Naive B cell (primary cell): ENCODE measurements at places on chromosomes 7 and 10. TPM values are rescaled to one million over a fixed set of nuclear protein-coding genes. Genes with fewer than 3 reads are reported as not detected.

The CLRN3 gene
- not detected for polyA plus RNA-seq

The LRRTM3 gene
- polyA plus RNA-seq, result not detected

The CUTC gene
- 79.6 TPM for polyA plus RNA-seq

The SLC13A1 gene
- polyA plus RNA-seq, result not detected

The AKR1C4 gene
- not detected for polyA plus RNA-seq

The CTNNA3 gene
- polyA plus RNA-seq, result not detected

The GRID1 gene
- not detected for polyA plus RNA-seq

The GRIFIN gene
- not detected for polyA plus RNA-seq

The GRM8 gene
- polyA plus RNA-seq, result not detected

The FOXK1 gene
- 1.9 TPM for polyA plus RNA-seq

The OPN1SW gene
- not detected for polyA plus RNA-seq

The KBTBD2 gene
- 112 TPM for polyA plus RNA-seq

The CTTNBP2 gene
- polyA plus RNA-seq, result not detected

- no peaks in the 10 kb centered on the region for H3K36me3 ChIP-seq
- no peaks in the 10 kb centered on the region for H3K4me1 ChIP-seq
- no peak for DNase-seq
- H3K27me3 ChIP-seq, result peaks cover 25% of the 10 kb centered on the region
These were observed 141.4 kb downstream of the HERPUD2 start for GRCh38 chr7:35553519-35553918.

- no peak overlapping the region for H3K27ac ChIP-seq
- H3K36me3 ChIP-seq, result no peaks in the 10 kb centered on the region
- H3K4me3 ChIP-seq, result no peak overlapping the region
- H3K27me3 ChIP-seq, result no peaks in the 10 kb centered on the region
- no peaks in the 10 kb centered on the region for H3K4me1 ChIP-seq
These were observed 402.0 kb upstream of the NRG3 start for GRCh38 chr10:81472927-81473470.

DNA sequence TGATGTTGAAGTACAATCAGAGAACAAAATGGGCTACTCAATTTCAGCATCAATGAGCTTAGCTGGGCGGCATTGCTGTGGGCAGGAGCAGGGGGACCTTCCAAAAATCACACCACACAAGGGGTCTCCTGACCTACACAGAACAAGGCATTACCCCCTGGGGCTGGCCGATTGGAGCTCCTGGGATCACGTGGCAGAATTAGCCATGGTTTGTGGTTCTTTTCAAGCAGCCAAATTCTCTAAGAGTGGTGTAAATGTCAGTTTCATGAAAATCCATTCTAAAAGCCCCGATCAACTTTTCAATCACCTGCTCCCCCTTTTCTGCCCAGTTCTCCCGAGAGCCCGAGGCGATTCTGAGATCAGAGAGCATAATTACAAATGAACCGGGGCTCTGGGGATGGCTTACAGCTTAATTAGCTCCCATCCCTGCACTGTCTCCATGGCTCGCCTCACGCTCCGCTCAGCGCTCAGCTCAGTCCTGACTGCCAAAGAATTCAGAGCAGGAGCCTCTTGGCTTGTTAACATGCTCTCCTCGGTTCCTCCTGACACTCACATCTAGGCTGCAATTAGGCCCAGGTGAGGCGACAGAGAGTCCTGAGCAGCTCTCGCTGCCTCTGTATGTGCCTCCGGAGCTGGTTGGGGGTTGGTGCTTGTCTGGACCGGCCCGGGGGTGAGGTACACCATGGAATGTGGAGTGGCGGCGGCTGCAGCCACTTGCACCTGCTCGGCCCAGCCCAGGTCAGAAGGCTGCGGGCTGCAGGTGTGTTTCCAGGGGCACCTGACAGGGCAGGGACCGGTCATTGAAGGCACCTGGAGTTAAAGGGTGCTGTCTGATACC, 111.8 kb downstream of the WDR11 start:
- H3K27ac ChIP-seq, result no peak overlapping the region
- DNase-seq, result no peak
- no peak overlapping the region for H3K4me3 ChIP-seq
- H3K27me3 ChIP-seq, result peaks cover 17% of the 10 kb centered on the region
- H3K4me1 ChIP-seq, result no peaks in the 10 kb centered on the region

GRCh38 chr10:9285690-9286089, 1231.2 kb downstream of the GATA3 start:
- no peak for DNase-seq
- H3K4me3 ChIP-seq, result no peak overlapping the region
- peaks cover 20% of the 10 kb centered on the region for H3K27me3 ChIP-seq
- H3K4me1 ChIP-seq, result no peaks in the 10 kb centered on the region
- no peaks in the 10 kb centered on the region for H3K36me3 ChIP-seq
- H3K27ac ChIP-seq, result no peak overlapping the region

GRCh38 chr10:31623947-31624346, 304.7 kb downstream of the ARHGAP12 start:
- H3K27ac ChIP-seq, result no peak overlapping the region
- H3K4me3 ChIP-seq, result no peak overlapping the region
- H3K4me1 ChIP-seq, result peaks cover 6% of the 10 kb centered on the region
- no peak for DNase-seq

GRCh38 chr7:22291977-22292376, 65.0 kb downstream of the RAPGEF5 start:
- H3K4me1 ChIP-seq, result no peaks in the 10 kb centered on the region
- H3K4me3 ChIP-seq, result no peak overlapping the region
- no peak overlapping the region for H3K27ac ChIP-seq
- peaks cover 8% of the 10 kb centered on the region for H3K36me3 ChIP-seq
- DNase-seq, result no peak

- no peaks in the 10 kb centered on the region for H3K36me3 ChIP-seq
- no peak overlapping the region for H3K4me3 ChIP-seq
- H3K27ac ChIP-seq, result peak overlapping the region; percentile 66
- DNase-seq, result no peak
These were observed 7.1 kb downstream of the NUDT1 start for GRCh38 chr7:2248984-2249694.

DNA sequence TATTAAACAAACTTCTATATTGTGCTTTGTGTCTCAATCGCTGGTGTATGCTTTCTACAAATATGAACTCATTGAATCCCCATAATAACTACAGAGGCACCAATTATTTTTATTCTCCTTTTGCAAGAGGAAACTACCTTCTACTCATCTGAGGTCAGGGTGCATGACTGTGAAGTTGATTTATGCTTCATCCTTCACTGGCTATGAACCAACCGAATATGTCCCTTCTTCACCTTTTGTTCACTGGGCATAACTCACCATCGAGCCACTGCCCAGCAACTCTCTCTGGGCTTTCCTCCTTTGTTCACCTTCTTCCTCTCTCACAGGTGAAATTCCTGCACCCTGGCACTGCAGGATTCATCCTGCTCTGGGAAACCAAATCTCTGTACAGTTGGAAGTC, 61.3 kb upstream of the PFKP start:
- no peak for DNase-seq
- peaks cover 6% of the 10 kb centered on the region for H3K27me3 ChIP-seq
- no peaks in the 10 kb centered on the region for H3K36me3 ChIP-seq
- no peak overlapping the region for H3K27ac ChIP-seq
- no peak overlapping the region for H3K4me3 ChIP-seq

GRCh38 chr7:329691-330281, 39.8 kb downstream of the FOXL3 start:
- peaks cover 7% of the 10 kb centered on the region for H3K36me3 ChIP-seq
- no peak for DNase-seq
- H3K4me1 ChIP-seq, result no peaks in the 10 kb centered on the region
- no peak overlapping the region for H3K27ac ChIP-seq
- no peak overlapping the region for H3K4me3 ChIP-seq
- H3K27me3 ChIP-seq, result peaks cover 55% of the 10 kb centered on the region

- peaks cover 6% of the 10 kb centered on the region for H3K27me3 ChIP-seq
- H3K4me3 ChIP-seq, result no peak overlapping the region
- no peak for DNase-seq
- H3K27ac ChIP-seq, result no peak overlapping the region
- no peaks in the 10 kb centered on the region for H3K4me1 ChIP-seq
- no peaks in the 10 kb centered on the region for H3K36me3 ChIP-seq
These were observed 329.3 kb downstream of the ARL4A start for GRCh38 chr7:13016592-13017332.

DNA sequence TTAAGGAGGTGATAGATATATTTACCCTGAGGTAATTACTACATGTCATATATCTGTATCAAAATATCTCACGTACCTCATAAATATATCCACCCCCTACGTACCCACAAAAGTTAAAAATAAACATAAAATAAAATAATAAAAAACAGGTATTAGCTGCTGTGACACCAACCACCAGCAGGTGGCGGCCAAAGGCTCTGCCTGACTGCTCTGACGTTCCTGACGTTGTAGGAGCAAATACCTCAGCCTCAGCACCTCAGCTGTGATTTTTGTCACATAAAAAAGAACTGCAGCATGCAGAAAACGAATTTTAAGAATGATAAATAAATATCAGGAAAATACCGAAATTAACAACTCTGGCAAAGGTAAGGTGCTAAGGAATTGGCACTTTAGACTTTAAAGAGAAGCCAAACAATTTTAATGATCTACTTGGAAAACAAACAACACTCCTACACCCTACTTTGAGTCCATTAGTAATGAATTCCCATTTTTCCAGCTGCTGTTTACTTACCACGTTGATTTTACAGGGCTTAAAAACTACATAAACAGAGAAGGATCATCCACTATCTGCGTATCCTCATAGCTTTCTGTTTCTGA, 125.4 kb upstream of the TARP start:
- DNase-seq, result peak; percentile 44
- no peaks in the 10 kb centered on the region for H3K36me3 ChIP-seq
- H3K27ac ChIP-seq, result no peak overlapping the region
- H3K27me3 ChIP-seq, result no peaks in the 10 kb centered on the region
- no peak overlapping the region for H3K4me3 ChIP-seq

GRCh38 chr7:150568714-150569113, 1.5 kb downstream of the GIMAP4 start:
- peaks cover 6% of the 10 kb centered on the region for H3K27me3 ChIP-seq
- DNase-seq, result no peak
- H3K4me3 ChIP-seq, result no peak overlapping the region
- H3K36me3 ChIP-seq, result no peaks in the 10 kb centered on the region
- H3K27ac ChIP-seq, result peak overlapping the region; percentile 3
- H3K4me1 ChIP-seq, result peaks cover 9% of the 10 kb centered on the region

DNA sequence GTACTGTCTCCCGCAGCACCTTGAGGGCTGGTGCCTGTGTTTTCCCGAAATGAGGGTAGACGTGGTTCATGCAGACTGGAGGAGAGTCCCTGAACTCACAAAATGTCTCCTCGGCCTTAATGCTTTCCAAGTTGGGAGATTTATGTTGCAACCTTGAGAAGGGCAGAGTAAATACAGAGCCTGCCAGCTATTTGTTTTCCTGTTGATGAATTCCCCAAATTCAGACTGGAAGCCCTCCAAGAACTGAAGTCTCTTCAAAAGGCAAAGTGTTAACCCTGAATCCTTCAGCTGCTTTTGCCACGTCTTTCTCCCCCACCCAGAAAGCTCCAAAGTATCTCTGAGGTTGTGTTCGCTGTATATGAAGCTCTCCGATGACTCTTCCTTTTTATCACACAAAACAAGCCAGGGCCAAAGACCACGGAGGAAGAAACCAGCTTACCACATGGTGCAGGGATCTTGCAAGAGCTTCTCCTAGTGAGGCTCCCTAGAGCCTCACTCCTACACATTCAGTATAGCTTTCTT, 254.7 kb upstream of the NFE2L3 start:
- no peaks in the 10 kb centered on the region for H3K36me3 ChIP-seq
- no peak for DNase-seq
- H3K4me1 ChIP-seq, result peaks cover 32% of the 10 kb centered on the region
- no peak overlapping the region for H3K4me3 ChIP-seq
- no peak overlapping the region for H3K27ac ChIP-seq

GRCh38 chr7:19020062-19020461, 97.4 kb downstream of the TWIST1 start:
- H3K36me3 ChIP-seq, result no peaks in the 10 kb centered on the region
- H3K27me3 ChIP-seq, result peaks cover 17% of the 10 kb centered on the region
- no peak overlapping the region for H3K27ac ChIP-seq
- H3K4me1 ChIP-seq, result no peaks in the 10 kb centered on the region
- no peak overlapping the region for H3K4me3 ChIP-seq
- no peak for DNase-seq

DNA sequence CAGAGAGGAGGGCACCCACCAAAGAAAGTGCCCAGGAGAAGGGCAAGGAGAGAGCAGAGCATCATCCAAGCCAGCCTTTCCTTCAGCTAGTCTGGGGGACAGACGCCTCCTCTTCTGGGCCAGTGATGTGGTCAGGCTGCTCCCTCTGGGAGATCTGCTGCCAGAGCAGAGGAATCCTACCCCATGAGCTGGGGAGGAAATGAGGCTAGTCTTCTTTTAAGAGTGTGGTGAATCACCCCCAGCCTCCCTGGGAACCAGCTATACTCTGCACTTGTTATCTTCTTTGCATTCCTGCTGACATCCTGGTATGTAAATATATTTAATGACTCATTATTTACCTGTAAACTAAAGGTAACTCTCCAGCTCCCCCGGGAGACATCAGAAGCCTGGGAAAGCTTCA, 41.6 kb upstream of the EPHB6 start:
- no peaks in the 10 kb centered on the region for H3K27me3 ChIP-seq
- no peaks in the 10 kb centered on the region for H3K36me3 ChIP-seq
- peak overlapping the region; percentile 92 for H3K4me3 ChIP-seq
- peaks cover 68% of the 10 kb centered on the region for H3K4me1 ChIP-seq
- no peak for DNase-seq
- peak overlapping the region; percentile 91 for H3K27ac ChIP-seq

- no peak overlapping the region for H3K4me3 ChIP-seq
- no peak overlapping the region for H3K27ac ChIP-seq
- peaks cover 12% of the 10 kb centered on the region for H3K36me3 ChIP-seq
- H3K27me3 ChIP-seq, result peaks cover 25% of the 10 kb centered on the region
- no peak for DNase-seq
These were observed 108.7 kb upstream of the INSIG1 start for GRCh38 chr7:155188821-155189581.

GRCh38 chr7:40709062-40709964, 574.5 kb downstream of the SUGCT start:
- no peaks in the 10 kb centered on the region for H3K27me3 ChIP-seq
- H3K4me1 ChIP-seq, result no peaks in the 10 kb centered on the region
- DNase-seq, result no peak
- H3K27ac ChIP-seq, result no peak overlapping the region

DNA sequence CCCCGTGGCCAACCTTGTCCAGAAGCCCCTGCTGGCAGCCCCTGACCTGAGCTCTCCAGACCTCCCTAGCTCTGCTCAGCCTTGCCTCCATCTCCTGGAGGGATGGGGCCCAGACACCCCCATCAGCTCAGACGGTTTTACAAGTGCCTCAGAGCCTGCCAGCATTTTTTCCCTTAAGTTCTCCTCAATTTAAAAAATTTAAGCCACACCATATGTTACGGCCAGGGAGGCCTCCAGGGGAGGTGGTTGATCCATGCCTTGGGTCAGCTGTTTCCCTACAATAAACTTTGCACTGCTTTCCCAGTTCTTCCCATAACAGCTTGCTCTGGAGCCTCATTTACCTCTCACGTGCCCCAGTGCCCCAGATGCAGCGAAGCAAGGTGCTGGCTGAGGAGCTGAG, 143.5 kb downstream of the RGS10 start:
- no peaks in the 10 kb centered on the region for H3K27me3 ChIP-seq
- no peaks in the 10 kb centered on the region for H3K36me3 ChIP-seq
- H3K4me1 ChIP-seq, result peaks cover 61% of the 10 kb centered on the region
- no peak overlapping the region for H3K4me3 ChIP-seq
- H3K27ac ChIP-seq, result no peak overlapping the region

GRCh38 chr10:30598105-30598776, 31.3 kb downstream of the LYZL2 start:
- no peaks in the 10 kb centered on the region for H3K36me3 ChIP-seq
- peaks cover 6% of the 10 kb centered on the region for H3K4me1 ChIP-seq
- peaks cover 14% of the 10 kb centered on the region for H3K27me3 ChIP-seq
- no peak overlapping the region for H3K4me3 ChIP-seq
